ENCODE measurements at places on chromosomes 6 and 20. TPM values are rescaled to one million over a fixed set of nuclear protein-coding genes. Genes with fewer than 3 reads are reported as not detected.

The SAMD3 gene
- total RNA-seq: 1.5 TPM

The SASH1 gene
- total RNA-seq: 322 TPM

The LBP gene
- total RNA-seq: 34.4 TPM

The ARFGAP1 gene
- 46.2 TPM for total RNA-seq

The HDAC2 gene
- total RNA-seq: 60.0 TPM

The ARFGEF3 gene
- 1.0 TPM for total RNA-seq

The MCCD1 gene
- total RNA-seq: not detected

The FOXC1 gene
- 11.3 TPM for total RNA-seq

The ADGRG6 gene
- 18.9 TPM for total RNA-seq

The SNAI1 gene
- 5.1 TPM for total RNA-seq

The SLC32A1 gene
- not detected for total RNA-seq

The SNAP91 gene
- not detected for total RNA-seq

The PNLDC1 gene
- total RNA-seq: not detected

The LST1 gene
- 53.9 TPM for total RNA-seq

The WFDC5 gene
- not detected for total RNA-seq

The SLC12A5 gene
- not detected for total RNA-seq

The SLC17A3 gene
- not detected for total RNA-seq

The CDSN gene
- not detected for total RNA-seq

The LIN28B gene
- not detected for total RNA-seq

The BPI gene
- 0.65 TPM for total RNA-seq

The WFDC2 gene
- total RNA-seq: not detected

The RIPPLY2 gene
- total RNA-seq: not detected

The WRNIP1 gene
- total RNA-seq: 17.4 TPM

The DNAAF9 gene
- 31.1 TPM for total RNA-seq

The HLA-DQA1 gene
- 15.2 TPM for total RNA-seq

The CARMIL1 gene
- 31.3 TPM for total RNA-seq

The TMEM170B gene
- 24.0 TPM for total RNA-seq

The NOTCH4 gene
- total RNA-seq: 27.5 TPM

The LCA5 gene
- 5.8 TPM for total RNA-seq

The PDE7B gene
- total RNA-seq: 4.1 TPM

The WFDC12 gene
- total RNA-seq: not detected

The FOXO3 gene
- 147 TPM for total RNA-seq

The R3HDML gene
- total RNA-seq: not detected

The GCNT2 gene
- total RNA-seq: 8.5 TPM

The CAGE1 gene
- total RNA-seq: not detected

The SSTR4 gene
- not detected for total RNA-seq

The REV3L gene
- total RNA-seq: 94.7 TPM

The FAM83C gene
- total RNA-seq: not detected

The IL22RA2 gene
- total RNA-seq: not detected

The GJE1 gene
- total RNA-seq: not detected

The TMC2 gene
- 0.94 TPM for total RNA-seq

The FNDC11 gene
- total RNA-seq: 0.75 TPM

The ADTRP gene
- 0.65 TPM for total RNA-seq

The C6orf141 gene
- total RNA-seq: 7.3 TPM

The TGM3 gene
- total RNA-seq: 0.19 TPM

The NKX2-2 gene
- total RNA-seq: not detected

The BPHL gene
- total RNA-seq: 27.2 TPM

The RNF182 gene
- total RNA-seq: 0.85 TPM

The FIG4 gene
- 14.1 TPM for total RNA-seq

The STMND1 gene
- total RNA-seq: not detected

The HLA-DOA gene
- total RNA-seq: 10.9 TPM

Data from subcutaneous adipose tissue (tissue), 4 donors.